Hematopoietic multipotent progenitor cell (in vitro differentiated cells): ENCODE measurements at places on chromosomes 16 and 17. TPM values are rescaled to one million over a fixed set of nuclear protein-coding genes. Genes with fewer than 3 reads are reported as not detected.

GRCh38 chr17:31841850-31842194, 17.2 kb downstream of the COPRS start:
- no peak for DNase-seq

DNA sequence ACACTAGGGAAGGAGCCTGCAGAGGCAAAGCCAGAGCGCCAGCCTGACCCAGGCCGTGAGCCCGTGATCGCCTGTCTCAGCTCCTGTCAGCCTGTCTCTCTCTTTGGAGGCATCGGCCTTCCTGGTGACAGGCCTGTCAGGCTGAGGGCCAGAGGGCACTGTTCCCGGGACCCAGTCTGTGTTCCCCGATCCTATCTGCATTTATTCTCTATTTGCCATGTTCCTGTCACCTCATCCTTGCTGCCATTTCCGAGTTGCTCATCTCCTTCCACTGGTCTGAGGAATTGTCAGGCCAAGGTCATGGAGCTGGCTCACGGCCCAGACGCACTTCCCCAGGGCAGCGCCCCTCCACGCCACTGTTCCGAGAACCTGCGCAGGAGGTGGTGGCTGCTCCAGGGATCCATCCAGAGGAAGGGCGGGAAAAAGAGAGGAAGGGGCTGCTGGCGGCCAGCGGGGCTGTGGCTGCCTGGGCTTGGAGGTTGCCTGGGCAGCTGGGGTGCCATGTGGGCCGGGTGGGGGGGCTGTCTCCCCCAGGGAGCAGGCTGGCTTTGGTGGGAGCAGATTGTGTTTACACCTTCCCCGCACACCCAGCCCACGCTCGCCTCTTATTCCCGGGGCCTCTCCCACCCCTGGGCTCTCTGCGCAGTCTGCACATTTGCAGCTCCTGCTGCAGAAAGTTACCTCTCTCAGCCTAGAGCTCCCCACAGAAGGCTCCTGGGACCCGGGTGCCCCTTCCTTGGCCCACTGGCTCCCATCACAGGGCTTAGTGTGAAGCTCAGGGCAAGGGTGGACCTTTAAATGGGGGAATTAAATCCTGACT, 4.9 kb downstream of the PRCD start:
- no peak for DNase-seq

- DNase-seq = no peak
Measured at GRCh38 chr16:55506708-55507107, 2.2 kb upstream of the LPCAT2 start.

- DNase-seq = no peak
Measured at GRCh38 chr17:36748272-36748671, 146.9 kb downstream of the MRM1 start.

DNA sequence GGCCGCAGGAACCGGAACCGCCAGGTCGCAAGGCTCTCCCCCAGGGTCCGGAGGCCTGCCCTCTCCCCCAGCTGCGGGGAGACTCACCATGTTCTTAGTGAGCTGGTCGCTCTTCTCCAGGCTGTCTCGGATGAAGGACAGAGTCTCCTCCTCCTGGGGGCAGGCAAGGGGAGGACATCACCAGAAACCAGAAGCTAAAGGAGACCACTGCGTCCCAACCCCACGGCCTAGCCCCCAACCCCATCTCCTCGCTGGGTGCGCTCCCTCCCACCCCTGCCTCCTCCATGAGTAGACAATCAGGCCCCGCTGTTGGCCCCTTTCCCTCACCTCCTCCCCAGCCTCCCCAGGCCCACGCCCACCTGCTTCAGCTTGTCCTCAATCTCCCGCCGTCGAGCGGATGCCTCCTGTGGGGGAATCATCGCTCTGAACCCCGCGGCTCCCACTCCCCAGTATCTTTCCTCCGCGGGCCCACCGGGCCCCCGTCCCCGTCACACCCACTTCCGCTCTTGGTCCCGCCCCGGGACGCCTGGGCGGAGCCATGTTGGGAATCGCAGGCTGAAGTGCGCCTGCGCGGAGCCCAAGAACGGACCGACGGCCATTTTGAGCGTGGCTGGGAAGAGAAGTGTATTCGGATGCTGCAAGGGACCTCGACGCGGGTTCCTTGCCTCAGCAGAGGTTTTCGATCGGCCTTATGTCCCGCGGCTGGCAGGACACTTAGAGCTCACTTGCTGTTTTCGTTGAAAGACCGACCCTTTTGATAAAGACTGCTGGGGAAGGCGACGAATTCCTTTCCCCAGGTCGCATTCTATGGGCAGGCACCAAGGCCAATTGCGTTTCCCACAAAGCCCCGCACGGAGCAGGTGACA, at the start of gene EXOC7:
Gene EXOC7, minus strand, starts transcription at position 514 of the 866 bp plus-strand sequence. Its CDS starts 95 bp downstream, at position 419.
- DNase-seq = peak; percentile 92

DNA sequence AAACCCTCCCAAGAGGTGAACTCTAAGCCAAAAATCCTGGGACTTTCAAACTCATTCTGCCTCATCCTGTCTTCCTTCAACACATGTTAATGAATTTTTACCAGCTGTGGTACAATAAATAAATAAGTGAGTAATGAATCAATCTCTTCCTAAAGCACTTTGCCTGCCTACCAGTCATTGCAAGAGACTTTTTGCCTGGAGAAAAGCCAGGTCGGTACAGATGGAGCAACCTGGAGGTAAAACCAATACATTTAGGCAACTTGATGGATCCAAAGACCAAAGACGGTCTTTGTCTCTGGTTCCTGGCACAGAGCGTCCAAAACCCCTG, 324.2 kb downstream of the PMP22 start:
- DNase-seq = no peak

- DNase-seq = no peak
Measured at GRCh38 chr17:58192612-58193011, at the start of gene EPX. Gene EPX (plus strand): TSS chr17:58192726. CDS start chr17:58192847, 121 bp downstream.

GRCh38 chr17:68834328-68834836, 120.8 kb downstream of the ABCA8 start:
- no peak for DNase-seq

- peak; percentile 62 for DNase-seq
Measured at GRCh38 chr17:63930951-63931575, 1.1 kb downstream of the CD79B start.

DNA sequence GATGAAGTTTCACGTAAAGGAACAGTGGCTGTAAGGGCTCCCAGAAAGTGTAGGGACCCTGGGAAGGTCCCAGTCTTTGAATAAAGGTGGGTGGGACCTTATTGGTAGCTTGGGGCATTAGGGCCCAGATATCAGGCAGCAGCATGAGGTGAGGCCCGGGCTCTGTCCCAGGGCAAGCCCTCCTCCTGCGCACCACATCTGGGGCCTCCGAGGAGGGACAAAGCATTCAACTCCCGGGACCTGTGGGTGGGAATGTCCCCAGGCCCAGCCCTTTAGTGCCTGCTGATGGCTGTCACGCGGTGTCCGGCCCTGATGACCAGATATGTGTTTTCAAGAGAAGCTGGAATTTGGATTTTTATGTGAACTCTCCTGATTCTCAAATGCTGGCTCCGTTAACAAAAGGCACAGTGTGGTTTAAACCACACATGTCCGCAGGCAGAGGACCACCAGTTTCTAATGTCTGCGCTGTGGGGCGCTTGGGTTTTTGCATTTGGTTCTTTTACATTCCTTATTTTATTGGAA, 30.4 kb downstream of the RAI1 start:
- no peak for DNase-seq

DNA sequence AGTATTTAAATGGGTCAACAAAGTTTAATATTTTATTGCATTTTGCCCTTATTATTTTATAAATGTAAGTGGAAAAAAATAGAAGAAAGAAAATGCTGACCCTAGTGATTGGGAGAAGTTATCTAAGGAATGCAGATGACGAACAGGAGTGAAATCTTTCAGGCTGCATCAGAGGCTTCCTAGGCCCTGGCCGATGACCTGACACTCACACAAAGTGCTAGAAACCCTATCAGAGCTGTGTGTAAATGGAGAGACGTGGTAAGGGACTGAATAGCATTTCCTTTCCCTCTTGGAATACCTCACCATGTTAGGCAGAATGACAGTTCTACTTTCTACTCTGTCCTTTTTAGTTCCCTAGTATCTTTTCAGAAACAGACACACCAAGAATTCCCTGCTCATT, 44.9 kb upstream of the CNEP1R1 start:
- no peak for DNase-seq

DNA sequence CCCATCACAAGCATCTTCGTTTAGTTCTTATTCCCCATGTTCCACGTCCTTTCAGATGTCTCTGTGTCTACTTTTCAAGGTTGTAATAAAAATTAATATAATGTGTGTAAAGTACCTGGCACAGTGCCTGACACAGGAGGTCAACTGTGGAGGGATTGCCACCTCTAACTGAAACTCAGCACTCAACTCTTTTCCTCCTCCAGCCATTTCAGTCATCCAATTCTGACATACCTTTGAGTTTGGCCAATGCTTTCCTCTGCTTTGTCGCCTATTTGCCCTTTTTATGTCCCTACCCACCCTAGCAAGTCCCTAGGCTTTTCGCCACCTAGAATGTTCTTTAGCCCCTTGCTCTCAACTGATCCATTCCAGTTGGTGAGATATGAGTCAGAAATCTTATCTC, 1.6 kb downstream of the UBE2Z start:
- DNase-seq = no peak

GRCh38 chr16:1036166-1036565, 36.4 kb upstream of the SSTR5 start:
- DNase-seq = no peak

GRCh38 chr17:46949291-46950174, 26.6 kb downstream of the GOSR2 start:
- no peak for DNase-seq

DNA sequence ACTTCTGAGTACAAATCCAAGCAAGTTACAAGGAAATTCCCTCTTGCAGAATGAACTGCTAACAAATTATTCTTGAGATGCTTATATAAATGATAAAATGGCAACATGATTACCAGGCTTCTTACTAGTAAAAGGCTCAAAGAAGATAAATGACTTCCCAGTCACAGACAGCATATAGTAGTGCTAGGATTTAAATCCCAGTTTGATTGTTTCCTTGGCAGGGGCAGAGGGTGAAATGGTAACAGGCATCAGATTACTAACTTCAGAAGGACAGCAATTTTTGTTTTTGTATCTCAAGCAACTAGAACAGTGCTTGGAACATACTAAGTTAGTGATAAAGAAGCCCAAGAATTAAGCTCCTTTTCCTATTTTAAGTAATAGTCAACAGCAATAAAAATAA, 102.8 kb downstream of the SSH2 start:
- DNase-seq = no peak

- DNase-seq = no peak
Measured at GRCh38 chr16:23957287-23957686, 121.5 kb downstream of the PRKCB start.

GRCh38 chr17:36919407-36919968, 17.8 kb upstream of the LHX1 start:
- no peak for DNase-seq

DNA sequence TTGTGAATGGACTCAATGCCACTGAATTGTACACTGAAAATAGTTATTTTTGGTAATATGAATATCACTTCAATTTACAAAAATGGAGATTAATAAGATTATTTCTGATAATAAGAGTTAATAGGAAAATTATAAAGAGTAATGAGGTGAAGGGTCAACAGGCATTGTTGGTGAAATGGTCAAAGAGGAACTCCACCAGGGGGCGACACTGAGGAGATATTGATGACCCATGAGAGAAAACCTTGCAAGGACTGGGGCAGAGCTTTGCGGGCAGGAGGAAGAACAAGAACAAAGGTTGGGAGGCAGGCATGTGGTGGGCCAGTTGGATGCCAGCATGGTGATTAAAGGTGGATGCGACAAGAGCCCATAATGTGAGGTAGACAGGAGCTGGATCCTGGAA, 74.0 kb upstream of the XYLT1 start:
- DNase-seq = no peak

GRCh38 chr17:66983414-66984021, 19.0 kb downstream of the CACNG4 start:
- DNase-seq = no peak

DNA sequence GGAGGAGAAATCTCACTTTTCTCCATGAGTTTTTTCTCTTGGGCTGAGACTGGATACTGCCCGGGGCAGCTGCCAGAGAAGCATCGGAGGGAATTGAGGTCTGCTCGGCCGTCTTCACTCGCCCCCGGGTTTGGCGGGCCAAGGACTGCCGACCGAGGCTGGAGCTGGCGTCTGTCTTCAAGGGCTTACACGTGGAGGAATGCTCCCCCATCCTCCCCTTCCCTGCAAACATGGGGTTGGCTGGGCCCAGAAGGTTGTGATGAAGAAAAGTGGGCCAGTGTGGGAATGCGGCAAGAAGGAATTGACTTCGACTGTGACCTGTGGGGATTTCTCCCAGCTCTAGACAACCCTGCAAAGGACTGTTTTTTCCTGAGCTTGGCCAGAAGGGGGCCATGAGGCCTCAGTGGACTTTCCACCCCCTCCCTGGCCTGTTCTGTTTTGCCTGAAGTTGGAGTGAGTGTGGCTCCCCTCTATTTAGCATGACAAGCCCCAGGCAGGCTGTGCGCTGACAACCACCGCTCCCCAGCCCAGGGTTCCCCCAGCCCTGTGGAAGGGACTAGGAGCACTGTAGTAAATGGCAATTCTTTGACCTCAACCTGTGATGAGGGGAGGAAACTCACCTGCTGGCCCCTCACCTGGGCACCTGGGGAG, 19.1 kb downstream of the NGFR start:
- no peak for DNase-seq

GRCh38 chr17:40452921-40453378, 9.7 kb downstream of the IGFBP4 start:
- DNase-seq = no peak

GRCh38 chr16:57627184-57627871, 1.1 kb upstream of the ADGRG1 start:
- DNase-seq = no peak

DNA sequence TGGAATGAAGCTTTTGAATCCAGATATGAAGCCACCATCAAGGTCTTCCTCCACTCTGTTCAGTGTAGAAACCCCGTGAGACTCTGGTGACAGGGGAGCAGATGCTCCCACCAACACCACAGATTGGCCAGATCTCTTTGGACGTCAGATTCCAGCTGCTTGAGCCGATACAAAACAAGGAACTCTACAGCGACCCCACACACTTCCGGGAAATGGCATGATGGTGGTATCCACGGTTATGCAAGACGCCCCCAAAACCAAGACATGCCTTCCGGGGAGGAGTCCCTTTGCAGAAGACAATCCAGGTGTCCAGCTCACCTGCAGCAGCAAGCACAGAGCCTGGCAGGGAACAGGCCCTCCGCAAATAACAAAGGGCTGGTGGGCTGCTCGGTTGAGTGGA, 19.8 kb upstream of the PITPNA start:
- no peak for DNase-seq

DNA sequence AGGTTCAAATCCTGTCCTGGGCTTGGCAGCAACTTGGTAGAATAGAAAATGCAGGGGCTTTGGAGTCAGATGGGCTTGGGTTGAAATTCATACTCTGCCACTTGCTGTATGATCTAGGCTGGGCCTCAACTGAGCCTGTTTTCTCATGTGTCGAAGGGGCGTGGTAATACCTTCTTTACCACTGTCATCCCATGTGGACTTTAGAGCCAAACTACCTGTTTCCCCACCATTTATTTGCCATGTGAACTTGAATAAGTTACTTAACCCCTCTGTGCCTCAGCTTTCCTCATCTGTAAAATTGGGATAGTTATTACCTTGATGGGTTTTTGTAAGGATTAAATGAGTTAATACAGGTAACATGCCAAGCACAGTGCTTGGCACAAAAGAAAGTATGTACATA, 106.0 kb downstream of the COPRS start:
- no peak for DNase-seq

ZCCHC14 gene
- total RNA-seq = 7.0 TPM

PEX12 gene
- total RNA-seq = 4.8 TPM

ALOX15 gene
- total RNA-seq = 0.27 TPM

C17orf50 gene
- 0.27 TPM for total RNA-seq

PTRH2 gene
- total RNA-seq = 10.0 TPM

TM4SF5 gene
- total RNA-seq = not detected
